GM12892 (cell line): ENCODE measurements at places on chromosomes 16 and 17.

- no peak for DNase-seq
Measured at GRCh38 chr16:4937782-4938682, 1.1 kb upstream of the PPL start.

- no peak for DNase-seq
Measured at GRCh38 chr16:79171931-79172705, 428.4 kb downstream of the MAF start.

DNA sequence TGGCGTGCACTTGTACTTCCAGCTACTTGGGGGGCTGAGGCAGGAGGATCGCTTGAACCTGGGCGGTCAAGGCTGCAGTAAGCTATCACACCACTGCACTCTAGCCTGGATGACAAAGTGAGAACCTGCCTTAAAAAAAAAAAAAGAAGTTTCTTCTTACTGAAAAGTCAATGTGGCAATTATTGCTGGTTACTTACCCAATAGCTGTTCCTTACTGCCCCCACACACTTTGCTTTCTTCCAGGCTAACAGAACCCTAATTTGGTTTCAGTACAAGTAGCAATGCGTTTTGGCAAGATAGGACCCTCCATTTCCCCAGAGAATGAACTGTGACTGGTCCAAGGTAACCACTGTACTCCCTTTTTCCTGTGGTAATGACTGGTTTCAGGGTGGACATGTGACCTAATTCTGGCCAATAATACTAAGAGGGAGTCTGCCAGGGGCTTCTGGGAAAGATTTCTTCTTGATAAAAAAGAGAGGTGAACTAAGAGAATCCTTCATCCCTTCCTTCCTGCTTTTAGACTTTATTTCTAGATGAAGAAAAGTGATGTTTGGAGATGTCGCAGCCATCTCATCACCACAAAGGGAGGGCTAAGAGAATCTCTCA lies 58.8 kb upstream of the MSI2 start:
- DNase-seq: no peak

GRCh38 chr17:16465052-16465312 lies 27.0 kb downstream of the LRRC75A start:
- DNase-seq: no peak

GRCh38 chr17:18967916-18968315 lies 16.0 kb downstream of the SLC5A10 start:
- no peak for DNase-seq

DNA sequence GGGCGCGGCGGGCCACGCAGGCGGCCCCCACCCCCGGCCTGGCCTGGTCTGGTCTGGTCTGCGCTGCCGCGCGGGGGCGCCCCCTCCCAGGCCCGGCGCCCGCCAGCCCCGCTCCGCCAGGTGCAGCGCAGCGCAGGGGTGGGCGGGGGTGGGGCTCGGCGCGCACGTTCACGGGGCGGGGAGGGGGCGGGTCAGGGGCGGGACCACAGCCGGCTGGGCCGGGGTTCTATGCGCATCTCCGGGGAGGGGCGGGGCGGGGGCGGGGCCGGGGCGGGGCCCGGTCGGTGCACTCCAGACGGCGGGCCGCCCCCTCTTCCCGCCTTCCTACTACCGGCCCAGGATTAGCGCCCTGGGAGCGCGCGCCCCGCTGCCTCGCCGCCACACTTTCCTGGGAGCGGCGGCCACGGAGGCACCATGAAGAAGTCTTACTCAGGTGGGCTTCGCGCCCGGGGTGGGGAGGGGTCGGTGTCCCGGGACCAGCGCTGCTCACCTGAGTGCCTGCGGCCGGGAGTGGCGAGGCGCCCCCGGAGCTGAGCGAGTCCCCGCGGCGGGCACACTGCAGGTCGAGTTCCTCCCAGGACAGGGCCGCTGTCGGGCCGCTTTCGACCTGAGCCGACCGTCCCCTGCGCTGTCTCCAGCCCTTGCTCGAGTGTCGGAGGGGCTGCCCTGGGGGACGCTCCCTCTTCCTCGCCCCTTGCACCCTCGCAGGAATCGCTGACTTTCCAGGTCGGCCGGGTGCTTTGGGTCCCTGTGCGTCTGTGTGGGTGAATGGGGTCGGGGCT lies 140.5 kb downstream of the SEC14L1 start:
- peak; percentile 92 for DNase-seq

DNA sequence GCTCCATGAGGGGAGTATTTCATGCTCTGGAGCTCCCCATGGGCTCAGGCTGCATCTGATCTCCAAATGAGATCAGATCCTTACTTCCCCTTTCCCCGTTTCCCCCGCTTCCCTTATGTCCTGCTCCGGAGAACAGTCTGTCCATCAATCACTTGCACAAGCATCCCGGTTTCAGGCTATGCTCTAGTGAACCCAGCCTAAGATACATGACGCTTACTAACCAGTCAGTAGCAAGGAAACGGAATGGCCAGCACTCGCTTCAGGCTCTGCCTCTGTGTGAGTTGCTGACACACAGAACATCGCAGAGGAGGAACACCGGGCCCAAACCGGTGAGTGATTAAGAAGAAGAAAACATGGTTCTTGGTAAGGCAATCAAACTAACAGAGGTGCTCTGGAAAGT lies 9.4 kb upstream of the ATP5MC1 start:
- no peak for DNase-seq

DNA sequence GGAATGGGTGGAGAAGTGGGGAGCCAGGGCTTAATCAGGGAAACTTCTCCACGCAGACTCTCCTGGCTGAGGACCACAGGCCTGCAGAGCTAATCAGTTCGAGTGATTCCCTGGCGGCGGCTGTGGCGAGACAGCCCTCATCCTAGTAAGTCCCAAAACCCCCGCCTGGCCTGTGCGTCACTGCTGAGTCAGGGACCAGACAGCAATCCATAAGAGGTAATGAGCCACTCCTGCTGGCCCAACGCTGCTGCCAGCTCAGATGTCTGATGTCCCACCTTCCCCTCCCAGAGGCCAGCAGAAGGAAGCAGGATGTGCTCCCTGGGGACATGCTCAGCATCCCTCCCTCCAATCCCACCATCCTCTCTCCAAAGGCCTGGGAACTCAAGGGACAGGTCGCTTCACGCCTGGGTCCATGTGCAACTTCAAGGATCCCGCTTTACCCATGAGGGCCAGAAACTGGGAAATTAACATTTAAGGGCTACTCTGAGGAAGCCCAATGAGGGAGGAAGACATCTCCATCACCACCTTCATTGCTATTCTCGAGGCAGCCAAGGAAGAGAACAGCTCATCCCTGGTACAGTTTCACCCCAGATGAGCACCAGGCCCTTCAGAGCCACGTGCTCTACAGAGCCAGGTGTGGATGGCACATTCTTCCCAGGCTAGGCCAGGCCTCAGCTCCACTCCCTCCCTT lies 7.9 kb downstream of the ACLY start:
- no peak for DNase-seq

- no peak for DNase-seq
Measured at GRCh38 chr16:29664091-29664921, 1.3 kb downstream of the SPN start.

DNA sequence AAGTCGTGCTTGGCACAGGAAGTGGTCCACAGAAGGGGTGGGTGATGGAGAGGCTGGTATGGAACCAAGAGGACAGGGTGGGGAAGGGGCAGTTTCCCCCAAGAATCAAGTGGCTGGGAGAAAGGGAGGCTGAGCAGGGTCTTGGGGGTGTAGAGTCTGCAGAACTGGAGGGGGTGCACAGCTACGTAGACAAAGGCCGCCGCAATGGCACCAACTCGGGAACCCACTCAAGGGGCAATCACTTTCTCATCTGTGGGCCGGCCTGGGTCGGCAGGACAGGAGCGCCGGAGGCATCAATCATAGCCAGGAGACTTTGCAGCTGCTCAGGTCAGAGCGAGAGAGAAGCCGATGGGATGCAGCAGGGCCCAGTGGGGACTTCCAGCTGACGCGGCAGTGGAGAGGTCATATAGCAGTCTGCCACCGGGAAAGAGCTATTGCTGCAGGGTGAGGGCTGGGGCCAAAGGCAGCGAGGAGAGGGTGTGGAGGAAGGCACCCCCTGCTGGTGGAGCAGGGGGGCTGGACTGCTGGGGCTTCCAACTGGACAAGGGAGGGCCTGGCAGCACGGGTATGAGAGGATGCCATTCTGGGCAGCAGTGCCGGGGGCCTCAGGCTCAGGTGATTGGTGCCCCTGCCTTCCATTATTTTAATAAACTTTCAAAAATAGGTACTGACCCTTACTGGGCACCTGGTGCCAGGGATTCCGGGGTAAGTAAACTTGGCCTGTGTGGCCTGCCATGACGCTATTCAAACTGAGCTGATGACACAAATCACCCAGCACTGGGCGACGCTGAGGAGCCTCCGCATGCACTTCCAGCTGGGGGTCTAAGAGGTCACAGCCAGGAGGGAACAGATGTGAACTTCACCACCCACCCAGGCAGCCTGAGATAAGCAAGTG lies 52.5 kb upstream of the MTSS2 start:
- peak; percentile 43 for DNase-seq

GRCh38 chr16:30113711-30114333 lies 485 bp upstream of the GDPD3 start:
- DNase-seq: no peak
